AG09309 (cell line): ENCODE measurements at places on chromosomes 2 and 18.
A peak's percentile ranks its signal among the peaks of the same experiment; 100 is the strongest.

- DNase-seq, result no peak
Observed at GRCh38 chr2:50564766-50565165, 467.2 kb downstream of the NRXN1 start.

DNA sequence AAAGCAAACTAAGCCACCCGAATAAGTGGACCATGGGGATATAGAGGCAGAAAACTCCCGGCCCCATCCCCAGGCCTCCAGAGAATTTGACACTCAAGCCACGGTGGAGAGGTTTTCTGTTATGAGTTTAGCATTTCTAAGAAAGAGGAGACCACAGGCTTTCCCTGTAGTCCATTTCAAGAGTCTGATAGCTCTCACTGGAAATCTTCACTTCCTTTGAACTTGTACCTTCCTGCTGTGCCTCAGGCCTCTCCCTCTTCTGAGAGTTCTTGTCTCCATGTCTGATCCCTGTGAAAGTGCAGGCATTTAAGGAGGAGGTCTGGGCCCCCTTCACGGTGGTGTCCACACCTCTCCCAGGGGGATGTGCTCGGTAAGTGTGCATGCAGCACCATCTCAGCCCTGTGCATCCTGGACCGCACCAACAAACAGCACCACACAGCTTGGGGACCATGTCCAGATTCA is 113.7 kb downstream of the BCL2 start:
- DNase-seq, result no peak

GRCh38 chr18:68104036-68104435 is 587.5 kb upstream of the DSEL start:
- no peak for DNase-seq

GRCh38 chr18:6781142-6781714 is 51.7 kb downstream of the ARHGAP28 start:
- DNase-seq, result no peak

- no peak for DNase-seq
Observed at GRCh38 chr2:44623622-44624351, 262.0 kb downstream of the CAMKMT start.

DNA sequence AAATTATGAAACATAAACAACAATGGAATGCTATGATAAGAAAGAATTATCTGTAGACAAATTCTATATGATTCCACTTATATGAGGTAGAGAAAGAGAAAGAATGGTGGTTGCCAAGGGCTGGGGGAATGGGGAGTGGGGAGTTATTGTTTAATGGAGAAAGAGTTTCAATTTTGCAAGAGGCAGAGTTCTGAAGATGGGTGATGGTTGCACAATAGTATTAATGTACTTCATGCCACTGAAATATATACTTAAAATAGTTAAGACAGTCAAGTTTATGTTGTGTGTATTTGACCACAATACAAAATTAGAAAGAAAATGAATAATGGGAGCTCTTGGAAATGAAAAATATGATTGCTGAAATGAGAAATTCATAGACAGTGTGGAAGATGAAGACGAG is 22.6 kb upstream of the FAM117B start:
- no peak for DNase-seq

GRCh38 chr18:70324897-70325296 is 36.1 kb downstream of the SOCS6 start:
- DNase-seq, result no peak

DNA sequence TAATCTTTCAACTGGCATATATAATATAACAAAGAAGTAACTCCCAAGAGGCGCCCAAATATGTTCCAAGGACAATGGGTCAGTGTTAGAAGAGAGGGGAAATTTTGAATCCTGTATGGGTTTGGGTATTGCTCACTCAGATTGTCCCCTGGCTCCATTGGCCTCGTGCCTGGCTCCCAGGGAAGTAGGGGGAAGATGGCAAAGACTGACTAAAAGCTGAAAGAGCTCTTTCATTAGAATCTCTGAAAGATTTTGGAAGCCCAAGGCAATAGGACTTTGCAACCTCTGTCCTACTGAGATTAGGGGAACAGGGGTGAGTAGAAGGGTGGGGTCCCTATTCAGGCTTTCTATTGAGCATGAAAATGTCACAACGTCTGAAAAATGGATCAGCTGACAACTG is 1272.8 kb upstream of the ZEB2 start:
- DNase-seq, result no peak

DNA sequence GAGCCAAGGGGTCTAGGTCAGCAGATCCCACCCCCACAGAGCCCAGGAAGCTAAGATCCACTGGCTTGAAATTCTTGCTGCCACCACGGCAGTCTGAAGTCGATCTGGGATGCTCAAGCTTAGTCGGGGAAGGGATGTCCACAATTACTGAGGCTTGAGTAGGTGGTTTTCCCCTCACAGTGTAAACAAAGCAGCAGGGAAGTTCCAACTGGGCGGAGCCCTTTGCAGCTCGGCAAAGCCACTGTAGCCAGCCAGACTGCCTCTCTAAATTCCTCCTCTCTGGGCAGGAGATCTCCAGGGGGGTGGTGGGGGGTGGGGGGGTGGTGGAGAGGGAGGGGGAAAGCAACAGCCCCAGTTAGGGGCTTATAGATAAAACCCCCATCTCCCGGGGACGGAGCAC is 419.5 kb downstream of the NUP35 start:
- DNase-seq, result no peak

DNA sequence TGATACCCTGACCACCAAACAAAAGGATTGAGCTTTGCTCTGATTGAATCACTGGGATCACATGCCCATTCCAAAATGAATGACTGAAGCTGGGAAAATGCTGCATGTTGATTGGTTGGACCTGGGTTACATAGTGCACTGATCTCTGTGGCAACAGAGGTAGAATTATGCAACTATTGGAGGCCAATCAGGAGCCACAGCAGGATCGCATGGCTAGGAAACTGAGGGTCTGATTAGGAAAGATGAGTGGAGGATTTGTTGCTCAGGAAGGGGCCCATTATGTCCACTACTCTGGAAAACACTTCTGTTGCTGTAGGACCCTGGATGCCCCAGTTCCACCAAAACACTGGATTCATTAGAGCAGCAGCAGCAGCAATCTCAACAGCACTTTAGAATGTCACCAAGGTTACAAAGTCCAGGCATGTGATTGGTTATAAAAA is 25.9 kb upstream of the SGPP2 start:
- no peak for DNase-seq

GRCh38 chr2:85243101-85244072 is 84.4 kb downstream of the TGOLN2 start:
- no peak for DNase-seq

DNA sequence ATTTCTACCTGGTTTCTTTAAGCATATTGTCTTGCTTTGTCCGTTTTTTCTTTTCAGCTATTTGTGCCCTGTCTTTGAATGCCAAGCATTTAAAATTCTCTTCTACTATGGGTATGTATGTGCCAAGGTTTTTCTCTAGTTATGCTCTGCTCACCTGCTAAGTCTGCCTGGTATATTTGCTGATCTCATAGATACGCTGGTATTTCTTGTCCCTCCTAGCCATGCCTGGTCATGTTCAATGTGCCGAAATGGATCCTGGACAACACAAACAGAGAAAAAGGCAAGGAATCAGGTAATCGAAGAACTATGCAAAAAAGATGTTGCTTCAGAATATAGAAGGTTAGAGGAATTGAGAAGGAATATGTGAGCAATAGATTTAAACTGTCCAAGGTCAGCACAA is 14.9 kb upstream of the KDM3A start:
- DNase-seq, result no peak

- DNase-seq, result no peak
Observed at GRCh38 chr2:238254095-238254723, 14.4 kb upstream of the HES6 start.

DNA sequence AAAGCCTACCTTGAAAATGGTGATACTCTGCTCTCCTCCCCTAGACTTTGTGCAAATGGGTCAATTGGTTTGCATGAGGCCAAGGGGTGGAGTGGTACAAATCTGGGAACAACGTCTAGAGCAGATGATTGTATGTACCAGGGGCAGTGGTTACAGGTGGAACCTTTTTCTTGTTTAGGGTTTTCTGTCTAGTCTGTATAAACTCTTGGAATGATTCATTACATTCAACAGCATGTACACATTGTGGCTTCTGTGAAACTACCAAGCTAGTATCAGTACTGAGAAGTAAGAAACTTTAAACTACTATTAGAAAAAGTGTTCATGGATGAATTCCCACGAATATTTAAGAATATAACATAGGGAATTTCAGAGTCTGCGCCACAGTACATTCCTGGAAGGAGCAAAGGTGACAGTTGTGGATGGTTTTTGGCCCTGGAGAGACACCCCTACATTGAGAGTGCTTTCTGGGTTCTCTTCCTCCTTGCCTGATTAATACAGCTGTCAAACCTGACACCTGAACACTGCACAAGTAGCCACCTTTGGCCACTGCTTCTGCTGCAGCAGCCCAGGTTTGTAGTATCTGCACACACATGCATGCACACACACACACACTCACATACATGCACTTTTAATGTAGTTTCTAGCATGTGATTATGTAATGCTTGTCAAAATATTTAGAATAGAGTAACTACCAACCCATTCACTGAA is 30.0 kb downstream of the CFAP221 start:
- no peak for DNase-seq

DNA sequence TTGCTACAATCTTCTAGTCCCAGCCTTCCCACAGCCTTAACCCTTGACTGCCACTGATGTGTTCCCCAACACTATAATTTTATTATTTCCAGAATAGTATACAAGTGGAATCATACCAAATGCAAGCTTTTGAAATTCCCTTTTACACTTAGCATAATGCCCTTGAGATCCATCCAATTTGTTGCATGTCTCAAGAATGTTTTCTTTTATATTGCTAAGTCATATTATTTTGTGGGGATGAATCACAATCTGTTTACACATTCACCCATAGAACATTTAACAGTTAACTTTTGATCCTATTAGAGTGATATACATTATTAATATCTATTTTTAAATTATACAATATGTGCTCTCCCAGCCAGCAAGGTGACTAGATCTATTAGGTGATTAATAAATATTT is 74.3 kb upstream of the KYNU start:
- DNase-seq, result no peak

DNA sequence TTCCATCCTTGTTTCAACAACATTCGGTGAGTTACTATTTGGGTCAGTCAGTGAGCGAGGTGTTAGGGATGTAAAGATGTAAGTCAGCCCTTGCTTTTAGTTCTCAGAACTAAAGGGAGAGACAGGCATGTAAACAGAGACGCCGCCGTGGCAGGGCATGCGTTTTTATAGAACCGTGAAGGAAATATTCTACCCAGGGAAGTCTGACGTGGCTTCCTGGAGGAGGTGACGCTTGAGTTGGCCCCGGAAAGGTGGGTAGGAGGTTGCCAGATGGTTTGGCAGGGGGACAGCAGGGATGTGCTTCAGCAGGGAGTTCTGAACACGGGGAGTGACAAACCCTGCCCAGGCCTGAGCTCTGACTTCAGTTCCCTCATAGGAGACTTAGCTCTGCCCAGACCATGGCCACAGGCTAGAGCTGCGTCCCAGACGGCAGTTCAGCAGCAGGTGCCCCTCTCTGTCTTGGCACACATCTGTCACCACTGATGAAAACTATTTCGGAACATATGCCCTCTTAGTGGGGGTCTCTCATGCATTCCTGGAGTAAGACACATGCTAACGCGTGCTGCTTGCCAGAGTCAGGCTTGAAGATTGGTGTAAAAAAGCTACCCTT is 23.4 kb upstream of the RPL31 start:
- DNase-seq, result no peak

- peak; percentile 46 for DNase-seq
Observed at GRCh38 chr2:138060301-138060635, 96.0 kb downstream of the HNMT start.

- DNase-seq, result no peak
Observed at GRCh38 chr2:148680462-148680861, 35.9 kb downstream of the EPC2 start.

DNA sequence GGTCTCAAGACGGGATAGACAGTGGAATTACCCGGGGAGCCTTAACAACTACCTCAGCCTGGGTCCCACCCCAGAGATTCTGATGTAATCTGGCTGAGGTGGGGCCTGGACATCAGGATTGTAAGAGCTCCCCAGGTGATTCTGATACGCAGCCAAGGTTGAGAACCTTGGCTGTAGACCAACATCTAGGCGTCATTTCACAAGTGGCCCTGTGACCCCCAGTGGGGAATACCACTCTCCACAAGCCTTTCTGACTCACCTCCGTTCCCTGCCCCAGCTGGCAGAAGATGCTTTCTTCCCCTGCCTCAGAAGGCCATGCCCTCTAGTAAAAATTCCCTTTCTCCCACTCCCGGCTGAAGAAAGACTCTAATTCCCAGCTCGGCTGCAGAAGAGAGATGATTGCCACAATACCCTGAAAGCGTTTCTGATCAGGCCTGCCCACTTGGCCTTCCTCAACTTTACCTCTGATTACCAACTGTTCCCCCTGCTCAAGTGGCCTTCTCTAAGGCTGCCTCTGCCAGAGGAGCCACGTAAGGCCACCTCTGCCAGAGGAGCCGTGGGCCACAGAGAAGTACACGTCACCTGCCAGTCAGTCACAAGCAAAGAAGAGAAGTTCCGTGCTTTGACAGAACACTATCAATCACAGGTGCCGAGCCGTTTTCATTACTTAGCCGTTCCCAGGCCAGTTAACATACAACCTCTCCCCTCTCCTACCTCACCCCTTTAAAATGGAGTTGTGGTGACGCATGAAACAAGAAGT is 116.8 kb upstream of the PKDCC start:
- DNase-seq, result peak; percentile 64

GRCh38 chr18:69774831-69775230 is 172.8 kb downstream of the CD226 start:
- DNase-seq, result peak; percentile 53

DNA sequence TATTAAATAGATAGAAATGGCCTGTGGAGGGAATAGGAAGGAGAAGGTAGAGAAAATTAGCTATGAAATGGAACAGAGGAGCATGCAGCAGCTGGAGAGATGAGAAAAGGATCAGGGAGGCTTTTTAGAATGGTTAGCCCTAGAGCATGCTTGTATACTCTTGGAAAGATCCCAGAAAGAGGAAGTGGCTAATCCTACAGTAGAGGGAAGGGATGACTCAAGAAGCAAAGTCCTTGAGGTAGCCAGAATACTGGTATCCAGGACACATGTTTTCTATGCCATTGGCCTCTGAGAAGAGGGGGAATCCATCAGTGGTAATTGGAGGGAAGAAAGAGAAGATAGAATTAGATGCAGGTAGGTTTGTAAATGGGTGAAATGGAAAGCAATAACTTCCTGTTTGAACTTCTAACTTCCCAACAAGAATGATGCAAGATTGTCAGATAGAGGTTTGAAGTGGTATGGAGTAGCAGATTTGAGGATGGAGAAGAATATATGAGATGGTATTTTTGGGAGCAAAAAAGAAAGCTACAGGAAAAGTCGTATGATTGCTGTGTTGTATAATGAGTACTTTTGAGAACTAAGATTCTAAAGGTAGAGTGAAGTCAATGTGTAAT is 17.1 kb upstream of the OSBPL6 start:
- peak; percentile 29 for DNase-seq

DNA sequence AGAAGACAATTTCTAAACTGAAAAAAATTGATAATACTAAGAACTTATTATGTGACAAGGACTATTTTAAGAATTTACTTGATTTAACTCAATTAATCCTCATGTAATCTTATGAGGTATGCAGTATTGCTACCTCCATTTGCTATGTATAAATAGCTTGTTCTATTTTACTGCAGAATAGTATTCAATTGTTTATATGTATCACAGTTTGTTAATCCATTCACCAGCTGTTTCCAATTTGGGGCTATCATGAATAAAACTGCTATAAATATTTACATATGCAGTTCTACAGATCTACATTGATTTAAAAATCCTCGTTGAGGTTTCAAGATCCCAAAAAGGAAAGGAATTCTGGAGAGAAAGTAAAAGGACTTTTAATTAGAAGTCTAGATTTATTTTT is 54.8 kb upstream of the DOCK10 start:
- DNase-seq, result no peak

- DNase-seq, result no peak
Observed at GRCh38 chr2:194867328-194867727, 789.7 kb upstream of the SLC39A10 start.

GRCh38 chr2:64374686-64375085 is 79.3 kb upstream of the LGALSL start:
- no peak for DNase-seq
